SK-MEL-5 (cell line): ENCODE measurements at places on chromosomes 1 and 21. TPM values are rescaled to one million over a fixed set of nuclear protein-coding genes. Genes with fewer than 3 reads are reported as not detected.

Gene ARMH1
- 0.24 TPM in 1 of 2 replicates, not detected in the other for total RNA-seq

Gene PTGFR
- 0.03 TPM in 1 of 2 replicates, not detected in the other for total RNA-seq

Gene TRMT1L
- 23.3 and 28.2 TPM in 2 replicates for total RNA-seq

Gene NBPF4
- not detected in 2 replicates for total RNA-seq

Gene IGSF3
- total RNA-seq: 33.2 and 35.2 TPM in 2 replicates

Gene STUM
- 0.27 and 0.32 TPM in 2 replicates for total RNA-seq

Gene ETV3L
- total RNA-seq: not detected in 2 replicates

GRCh38 chr1:245406426-245406825, 251.6 kb downstream of the KIF26B start:
- DNase-seq: no peak

DNA sequence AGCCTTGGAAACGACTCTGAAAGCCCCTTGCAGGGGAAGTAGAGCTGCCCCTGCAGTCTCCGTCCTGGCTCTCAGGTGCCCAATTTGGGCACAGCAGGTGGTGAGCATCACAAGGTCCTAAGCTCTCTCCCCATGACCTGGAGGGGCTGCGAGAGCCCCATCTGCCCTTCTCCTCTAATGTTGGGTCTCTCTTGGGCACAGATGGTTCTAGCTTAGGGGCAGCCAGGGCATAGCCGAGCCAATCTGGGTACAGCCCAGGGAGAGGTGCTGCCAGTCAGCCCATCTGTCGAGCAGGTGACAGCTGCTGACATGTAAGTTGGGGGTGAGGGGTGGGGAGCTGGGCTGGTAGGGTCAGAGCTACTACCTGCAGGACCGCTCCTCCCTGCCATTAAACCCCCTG, 50.7 kb downstream of the SYT2 start:
- no peak for DNase-seq

GRCh38 chr1:23548704-23549143, 10.6 kb downstream of the ID3 start:
- no peak for DNase-seq

- no peak for DNase-seq
Observed at GRCh38 chr21:31218830-31219608, 125.0 kb downstream of the TIAM1 start.

DNA sequence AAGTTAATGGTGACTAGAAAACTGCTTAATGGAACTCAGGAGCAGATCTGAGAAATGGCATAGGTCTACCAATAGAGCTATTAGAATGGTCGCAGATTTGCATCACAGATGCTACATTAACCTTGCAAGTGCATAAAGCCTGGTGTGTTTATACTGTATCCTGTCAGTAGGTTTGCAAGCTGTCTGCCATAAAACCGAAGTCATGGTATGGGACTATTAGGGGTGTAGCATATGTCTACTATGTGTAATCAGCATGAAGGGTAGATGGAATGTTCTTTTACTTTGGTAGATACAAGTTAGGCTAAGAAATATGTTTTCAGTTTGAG, 574.2 kb upstream of the ADGRL2 start:
- DNase-seq: no peak

DNA sequence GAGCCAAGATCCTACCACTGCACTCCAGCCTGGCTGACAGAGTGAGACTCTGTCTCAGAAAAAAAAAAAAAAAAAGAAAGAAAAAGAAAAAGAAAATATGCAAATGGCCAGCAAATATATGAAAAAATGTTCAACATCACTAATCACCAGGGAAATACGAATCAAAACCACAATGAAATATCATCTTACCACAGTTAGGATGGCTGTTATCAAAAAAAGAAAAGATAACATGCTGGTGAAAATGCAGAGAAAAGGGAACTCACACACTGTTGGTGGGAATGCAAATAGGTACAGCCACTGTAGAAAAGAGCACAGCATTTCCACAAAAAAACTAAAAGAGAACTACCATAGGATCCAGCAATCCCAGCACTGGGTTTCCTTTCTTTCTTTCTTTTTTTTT, 477.5 kb downstream of the SMYD3 start:
- DNase-seq: no peak

GRCh38 chr1:155325603-155325893, 4.9 kb downstream of the RUSC1 start:
- no peak for DNase-seq

GRCh38 chr1:172650474-172651193, 8.3 kb upstream of the FASLG start:
- no peak for DNase-seq

DNA sequence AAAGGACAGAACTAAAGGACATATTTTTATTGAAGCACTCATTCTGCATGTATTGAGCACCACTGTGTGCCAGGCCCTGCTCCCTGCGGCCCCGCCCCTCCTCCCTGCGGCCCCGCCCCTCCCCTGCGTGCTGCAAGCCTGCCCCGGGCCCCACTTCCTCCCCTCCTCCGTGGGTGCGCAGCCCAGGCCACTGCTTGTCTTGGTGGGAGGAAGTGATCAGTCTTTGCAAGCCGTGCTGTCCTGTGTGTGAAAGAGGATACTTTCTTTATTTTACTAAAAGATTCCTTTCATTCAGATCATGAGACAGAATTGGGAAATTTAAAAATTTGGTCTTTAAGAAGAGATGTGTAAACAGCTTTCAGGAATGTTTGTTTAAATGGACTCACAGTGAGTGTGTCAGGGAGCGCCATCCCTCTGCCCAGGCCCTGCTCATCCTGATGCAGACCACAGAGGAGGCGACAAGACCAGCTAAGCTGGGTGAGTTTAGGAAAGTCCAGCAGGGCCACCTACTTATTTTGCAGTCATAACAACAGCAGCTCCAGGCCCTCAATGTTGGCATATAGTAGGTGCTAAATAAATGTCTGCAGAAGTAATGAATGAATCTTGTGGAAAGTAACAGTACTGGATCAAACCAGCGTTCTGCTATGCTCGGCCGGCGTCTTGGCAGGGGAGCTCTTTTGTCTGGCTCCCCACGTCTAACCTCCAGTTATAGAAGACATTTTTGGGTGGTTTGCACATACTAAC, 88.3 kb upstream of the SELENON start:
- peak; percentile 49 for DNase-seq

- DNase-seq: no peak
Observed at GRCh38 chr1:114263343-114263742, 109.7 kb upstream of the SYT6 start.

- peak; percentile 76 for DNase-seq
Observed at GRCh38 chr1:160024195-160024905, 7.4 kb downstream of the PIGM start.

- no peak for DNase-seq
Observed at GRCh38 chr1:197339106-197340060, 71.3 kb downstream of the CRB1 start.

DNA sequence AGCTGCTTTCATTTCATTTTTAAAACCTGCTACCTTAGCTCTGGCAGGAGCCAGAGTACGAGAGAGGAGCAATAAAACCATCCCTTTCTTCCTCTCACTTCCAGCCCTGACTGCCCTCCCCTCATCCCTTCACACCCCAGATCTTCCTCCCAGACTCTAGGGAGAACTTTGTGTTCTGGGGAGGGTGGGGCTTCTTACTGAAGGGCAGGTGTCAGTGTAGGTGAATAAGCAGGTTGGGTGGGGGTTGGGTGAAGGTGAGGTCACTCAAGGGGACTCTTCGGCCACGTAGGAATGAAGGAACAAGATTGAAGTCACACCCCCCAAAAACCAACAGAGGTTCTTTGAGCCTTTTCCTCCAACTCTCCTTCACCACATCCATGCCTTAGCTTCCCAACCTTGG, 88.9 kb downstream of the CD58 start:
- DNase-seq: no peak

DNA sequence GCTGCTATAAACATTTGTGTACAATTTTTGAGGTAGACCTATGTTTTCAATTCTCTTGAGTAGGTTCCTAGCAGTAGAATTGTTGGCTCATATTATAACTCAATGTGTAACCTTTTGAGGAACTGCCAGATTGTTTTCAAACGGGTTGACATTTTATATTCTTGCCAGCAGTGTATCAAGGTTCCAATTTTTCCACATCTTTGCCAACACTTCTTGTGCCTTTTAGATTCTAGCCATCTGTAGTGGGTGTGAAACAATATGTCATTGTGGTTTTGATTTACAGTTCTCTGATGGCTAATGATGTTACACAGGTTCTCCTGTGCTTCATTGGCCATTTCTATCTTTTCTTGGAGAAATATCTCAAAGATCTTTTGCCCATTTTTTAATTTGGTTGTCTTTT, 36.4 kb downstream of the MAP3K7CL start:
- DNase-seq: no peak

DNA sequence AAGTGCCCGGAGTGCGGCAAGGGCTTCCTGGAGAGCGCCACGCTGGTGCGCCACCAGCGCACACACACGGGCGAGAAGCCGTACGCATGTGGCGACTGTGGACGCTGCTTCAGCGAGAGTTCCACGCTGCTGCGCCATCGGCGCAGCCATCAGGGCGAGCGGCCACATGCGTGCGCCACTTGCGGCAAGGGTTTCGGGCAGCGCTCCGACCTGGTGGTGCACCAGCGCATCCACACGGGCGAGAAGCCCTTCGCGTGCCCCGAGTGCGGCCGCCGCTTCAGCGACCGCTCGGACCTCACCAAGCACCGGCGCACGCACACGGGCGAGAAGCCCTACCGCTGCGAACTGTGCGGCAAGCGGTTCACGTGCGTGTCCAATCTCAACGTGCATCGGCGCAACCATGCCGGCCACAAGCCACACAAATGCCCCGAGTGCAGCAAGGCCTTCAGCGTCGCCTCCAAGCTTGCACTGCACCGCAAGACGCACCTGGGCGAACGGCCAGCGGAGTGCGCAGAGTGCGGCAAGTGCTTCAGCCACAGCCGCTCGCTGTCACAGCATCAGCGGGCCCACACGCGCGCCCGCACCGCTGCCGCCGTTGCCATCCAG, 10.0 kb downstream of the ZNF672 start:
- no peak for DNase-seq

DNA sequence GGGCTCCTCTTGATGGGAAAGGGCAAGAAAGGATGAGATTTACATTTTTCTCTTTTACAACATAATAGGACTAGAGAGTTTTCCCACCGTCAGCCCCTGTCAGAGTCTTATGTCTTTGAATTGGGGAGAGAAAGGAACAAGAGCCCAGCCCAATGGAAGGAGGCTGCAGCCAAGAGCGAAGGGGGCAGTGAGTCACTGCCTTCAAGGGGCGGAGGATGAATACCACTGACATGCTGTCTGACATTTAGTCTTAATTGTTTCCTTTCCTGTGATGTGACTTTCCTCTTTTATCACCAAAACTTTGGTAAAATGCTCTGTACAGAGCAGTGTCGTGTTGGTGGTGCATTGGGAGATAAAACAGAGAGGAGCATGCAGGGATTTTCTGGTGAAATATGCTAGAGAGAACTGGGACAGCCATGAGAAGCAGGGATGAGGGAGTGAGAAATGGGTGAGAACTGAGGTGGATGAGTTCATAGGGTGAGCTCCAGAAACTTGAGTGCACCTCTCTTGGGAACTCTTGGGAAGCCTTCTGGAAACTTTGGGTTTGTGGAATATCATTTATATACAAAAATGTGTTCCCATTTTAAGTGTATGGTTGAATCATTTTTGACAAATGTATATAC, 179.9 kb upstream of the FGGY start:
- DNase-seq: no peak

DNA sequence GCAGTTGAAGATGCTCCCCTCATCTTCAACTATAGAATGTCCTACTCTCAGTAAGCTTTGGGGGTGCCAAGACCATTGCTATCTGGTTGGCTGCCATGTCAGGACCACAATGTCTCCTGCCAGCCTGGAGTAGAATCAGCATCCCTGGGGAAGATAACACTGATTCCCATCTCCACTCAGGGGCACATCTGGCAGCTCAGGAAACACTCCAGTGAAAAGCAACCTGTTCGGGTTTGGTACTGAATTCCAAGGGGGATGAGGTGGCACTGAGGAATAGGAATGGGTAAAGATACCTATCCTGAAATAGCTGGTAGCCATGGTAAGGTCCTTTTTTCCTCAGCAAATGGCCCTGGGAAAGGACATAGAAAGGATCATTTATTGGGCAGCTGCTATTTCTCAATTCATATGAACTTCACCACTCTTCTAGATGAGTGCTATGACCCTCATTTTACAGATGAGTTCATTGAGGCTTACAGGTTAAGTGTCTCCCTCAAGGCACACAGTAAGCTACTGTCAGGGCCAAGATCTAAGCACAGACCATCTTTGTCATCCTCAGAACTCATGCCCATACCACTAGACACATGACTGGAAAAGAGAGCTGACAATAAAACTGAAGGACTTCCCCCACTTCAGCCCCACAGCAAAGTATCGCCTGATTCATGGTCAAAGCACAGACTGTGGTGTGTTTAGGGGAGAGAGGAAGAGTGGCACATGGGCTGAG, 31.4 kb downstream of the AK2 start:
- DNase-seq: peak; percentile 99

DNA sequence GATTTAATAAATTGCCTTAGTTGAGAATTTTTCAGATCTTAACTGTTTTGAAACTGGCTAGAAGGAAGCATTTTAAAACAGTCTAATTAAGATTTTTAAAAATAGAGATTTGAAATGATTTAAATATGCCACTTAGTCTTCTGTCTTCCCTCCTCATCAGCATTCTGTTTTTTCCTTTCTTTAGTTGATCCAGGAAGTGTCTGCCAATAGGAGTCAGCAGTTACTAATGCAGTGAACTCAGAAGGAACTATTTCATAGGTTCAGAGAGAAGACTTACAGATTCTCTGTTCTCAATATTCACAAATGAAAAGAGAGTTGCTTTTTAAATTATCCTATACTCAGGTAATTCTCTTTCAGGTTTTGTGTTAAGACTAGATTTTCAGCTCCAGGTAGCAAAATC, 84.5 kb downstream of the RPS6KC1 start:
- DNase-seq: no peak

DNA sequence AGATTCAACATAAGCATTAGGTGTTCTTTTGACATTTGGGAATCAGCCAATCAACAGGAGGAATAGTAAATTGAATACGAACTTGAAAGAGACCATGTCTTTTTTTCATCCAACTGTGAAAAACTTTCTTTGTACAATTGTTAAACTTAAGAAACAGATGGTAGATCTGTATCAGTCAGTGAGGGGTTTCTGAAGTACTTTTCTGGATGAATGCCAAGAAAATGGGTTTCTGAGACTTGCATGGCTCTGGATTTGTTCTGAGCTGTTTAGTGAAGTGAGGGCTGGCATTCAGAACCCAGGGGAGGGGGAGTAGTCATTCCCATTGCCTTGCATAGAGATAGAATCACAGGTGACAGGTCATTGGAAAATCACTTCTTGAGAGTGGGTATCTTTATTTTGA, 37.4 kb downstream of the PTPRC start:
- no peak for DNase-seq

GRCh38 chr1:204941421-204942338, 71.0 kb downstream of the NFASC start:
- DNase-seq: peak; percentile 76

- DNase-seq: no peak
Observed at GRCh38 chr1:56334047-56334446, 245.3 kb downstream of the PLPP3 start.
